ENCODE measurements at places on chromosomes 3 and 15.

- DNase-seq, result no peak
Measured at GRCh38 chr3:72255791-72256559, 471.0 kb upstream of the PROK2 start.

GRCh38 chr3:170579646-170580045 lies 6.2 kb downstream of the SLC7A14 start:
- no peak for DNase-seq

DNA sequence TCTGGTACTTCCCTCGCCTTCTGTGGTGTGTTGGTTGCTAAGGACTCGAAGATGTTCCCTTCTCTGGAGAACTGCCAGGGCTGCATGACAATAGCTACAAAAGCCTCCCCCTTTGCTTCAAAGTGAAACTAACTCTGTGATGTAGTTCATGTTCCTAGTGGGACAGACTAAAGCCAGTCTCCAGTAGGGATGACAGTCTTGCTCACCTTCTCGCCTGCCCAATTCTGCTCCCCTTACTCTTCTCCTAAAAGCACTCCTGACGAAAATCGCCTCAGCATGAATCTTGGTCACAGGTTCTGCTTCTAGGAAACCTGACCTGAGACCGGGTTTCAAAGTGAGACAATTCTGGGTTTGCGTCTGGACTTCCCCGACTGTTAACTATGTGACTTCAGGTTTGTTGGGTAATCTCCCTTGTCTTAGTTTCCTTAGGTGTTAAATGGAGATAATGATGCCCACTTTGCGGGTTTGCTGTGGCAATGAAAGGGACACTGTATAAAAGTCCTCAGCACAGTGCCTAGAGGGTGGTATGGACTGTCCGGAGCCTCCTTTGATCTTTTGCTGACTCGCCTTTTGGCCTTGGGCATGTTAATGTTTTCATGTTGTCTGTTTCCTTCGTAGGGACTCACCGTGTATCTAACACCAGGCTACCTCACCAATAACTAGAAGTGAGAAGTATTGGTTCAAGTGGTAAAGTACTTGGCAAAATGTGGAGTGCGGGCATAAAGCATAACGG lies 24.9 kb upstream of the THRB start:
- DNase-seq, result peak; percentile 40

DNA sequence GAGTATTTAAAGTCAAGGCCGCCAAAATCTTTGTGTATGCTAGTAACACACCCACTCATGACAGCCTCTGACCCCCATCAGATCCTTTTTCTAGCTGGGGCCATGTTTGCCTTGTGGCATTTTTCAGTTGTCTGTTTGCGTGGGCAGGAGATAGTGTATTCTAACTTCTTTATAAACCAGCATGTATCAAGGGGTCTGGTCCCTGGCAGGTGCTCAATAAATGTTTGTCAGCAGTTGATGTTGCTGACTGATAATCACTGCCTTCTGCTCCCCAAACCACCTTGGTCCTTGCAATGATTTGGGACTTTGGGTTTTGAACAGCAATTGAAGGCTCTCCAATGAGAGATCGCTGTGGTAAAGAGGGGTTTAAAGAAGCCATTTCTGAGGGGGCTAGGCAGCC lies 19.2 kb downstream of the RARB start:
- no peak for DNase-seq

DNA sequence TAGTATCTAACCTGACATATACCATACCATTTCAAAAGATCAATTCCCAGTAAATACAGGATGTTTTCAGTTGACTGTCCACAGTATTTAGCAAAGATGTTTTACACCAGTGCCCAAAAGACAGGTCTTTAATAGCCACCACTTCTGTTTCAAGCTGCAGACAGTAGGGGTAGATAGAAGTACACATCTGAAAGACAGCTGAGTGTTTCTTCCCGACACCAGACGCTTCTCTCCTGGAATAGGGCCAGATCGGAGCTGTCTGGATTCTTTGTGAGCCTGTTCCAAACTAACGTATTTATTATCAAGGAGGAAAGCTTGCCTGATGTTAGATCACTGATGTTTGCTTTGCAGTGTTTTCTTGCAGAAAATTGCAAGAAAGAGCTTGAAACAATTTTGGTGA lies 136.1 kb upstream of the RBMS3 start:
- no peak for DNase-seq

DNA sequence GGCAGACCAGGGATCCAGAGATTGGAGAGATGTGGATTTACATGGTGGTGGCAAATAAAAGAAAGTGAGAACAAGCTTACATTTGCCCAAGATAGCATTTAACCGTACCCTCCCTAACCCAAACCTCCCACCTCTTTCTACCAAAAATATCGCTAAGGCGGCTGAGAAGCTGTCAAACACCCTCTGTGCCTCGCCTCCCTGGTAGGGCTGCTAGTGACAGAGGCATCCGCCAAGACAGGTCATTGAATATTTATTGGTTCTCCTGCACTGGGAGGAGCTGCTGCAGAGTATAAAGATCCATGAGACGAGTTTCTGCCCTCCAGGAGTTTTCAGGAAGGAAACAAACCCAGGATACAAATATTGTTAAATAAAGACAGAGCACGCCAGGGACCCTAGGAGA lies 107.3 kb upstream of the TMC3 start:
- no peak for DNase-seq

- DNase-seq, result peak; percentile 7
Measured at GRCh38 chr3:63067999-63068645, 192.9 kb upstream of the CADPS start.

GRCh38 chr3:53803124-53803815 lies 42.9 kb downstream of the CHDH start:
- DNase-seq, result no peak

- no peak for DNase-seq
Measured at GRCh38 chr15:99732124-99732750, 1.0 kb downstream of the LYSMD4 start.

DNA sequence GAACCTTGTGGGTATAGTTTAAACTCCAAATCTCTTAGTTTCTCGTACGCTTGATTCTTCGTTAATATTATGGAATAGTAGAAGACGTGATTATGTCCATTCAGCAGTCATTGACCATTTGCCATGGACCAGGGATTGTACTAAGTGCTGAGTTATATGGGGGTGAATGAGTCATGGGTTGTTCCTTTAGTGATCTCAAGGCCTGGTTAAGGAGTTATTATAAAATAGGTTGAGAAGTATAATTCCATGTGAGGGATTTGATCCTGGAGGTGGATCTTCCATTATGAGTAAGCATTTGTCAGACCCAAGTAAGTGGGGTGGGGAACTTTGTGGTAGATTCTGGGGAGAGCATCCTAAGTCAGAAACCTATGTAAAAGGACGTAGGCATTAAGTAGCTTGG lies 15.4 kb downstream of the NR2C2 start:
- no peak for DNase-seq

GRCh38 chr3:188165596-188165995 lies 11.6 kb downstream of the LPP start:
- no peak for DNase-seq

GRCh38 chr3:5071061-5071460 lies 51.0 kb upstream of the ARL8B start:
- no peak for DNase-seq

DNA sequence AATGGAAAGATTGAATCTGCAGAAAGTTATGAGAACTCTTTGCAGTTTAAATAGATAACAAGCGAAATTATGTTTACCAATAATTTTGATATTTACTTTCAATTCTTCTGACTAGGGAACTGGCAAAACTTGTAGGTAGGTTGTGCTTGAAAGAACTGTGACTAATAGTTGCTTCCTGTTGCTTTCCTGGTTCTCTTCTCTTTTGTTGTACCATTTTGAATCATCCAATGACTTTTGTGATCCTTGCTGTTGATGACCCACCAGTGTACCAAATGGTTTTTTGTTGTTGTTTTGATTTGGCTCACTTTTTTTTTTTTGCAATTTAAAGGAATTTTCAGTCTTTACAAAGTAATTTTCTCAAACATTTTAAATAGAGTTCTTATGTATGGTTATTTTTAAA lies 64.9 kb upstream of the DCBLD2 start:
- DNase-seq, result no peak

GRCh38 chr3:16546186-16547010 lies 32.9 kb upstream of the RFTN1 start:
- DNase-seq, result no peak

DNA sequence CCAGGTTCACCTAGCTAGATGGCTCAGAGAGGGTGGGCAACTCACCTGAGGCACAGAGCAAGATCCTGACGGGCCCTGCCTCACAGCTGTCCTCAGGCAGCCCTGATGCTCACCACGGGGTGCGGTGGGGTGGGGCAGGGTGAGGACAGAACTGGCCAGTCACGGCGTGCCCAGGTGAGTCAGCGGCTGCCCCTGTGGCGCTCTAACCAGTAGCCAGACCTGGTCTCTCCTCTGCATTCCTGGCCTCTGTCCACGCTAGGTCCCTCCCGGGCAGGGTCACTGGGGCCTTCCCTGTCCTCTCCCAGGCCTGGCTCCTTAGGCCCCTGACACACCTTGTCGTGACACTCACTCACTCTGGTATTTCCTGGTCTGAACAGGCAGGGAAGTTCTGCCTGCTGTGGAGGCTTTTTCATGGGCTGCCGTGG lies 901 bp downstream of the ALS2CL start:
- no peak for DNase-seq
